ENCODE measurements at places on chromosomes 2 and 18.

- no peak for DNase-seq
Observed at GRCh38 chr18:79887181-79888000, 64.1 kb downstream of the SLC66A2 start.

- no peak for DNase-seq
Observed at GRCh38 chr2:118091140-118091478, 2.8 kb downstream of the INSIG2 start.

DNA sequence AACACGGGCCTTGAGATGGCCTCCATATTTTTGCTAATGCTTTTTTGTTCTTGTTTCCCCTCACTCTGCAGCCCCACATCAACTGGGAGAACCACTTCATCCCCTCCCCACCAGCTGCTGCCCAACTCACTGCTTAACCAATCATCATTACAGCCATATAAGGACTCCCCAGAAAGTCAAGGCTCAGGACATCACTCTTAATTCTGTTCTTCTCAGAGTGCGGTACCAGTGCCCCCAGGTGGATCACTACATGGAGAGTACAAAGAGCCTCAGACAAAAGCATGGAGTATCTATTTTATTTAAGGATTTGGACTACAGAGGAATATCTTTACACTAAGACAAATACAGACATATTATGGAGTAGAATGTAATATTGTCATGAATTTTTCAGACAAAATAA lies 340.6 kb downstream of the PAX3 start:
- DNase-seq: no peak

DNA sequence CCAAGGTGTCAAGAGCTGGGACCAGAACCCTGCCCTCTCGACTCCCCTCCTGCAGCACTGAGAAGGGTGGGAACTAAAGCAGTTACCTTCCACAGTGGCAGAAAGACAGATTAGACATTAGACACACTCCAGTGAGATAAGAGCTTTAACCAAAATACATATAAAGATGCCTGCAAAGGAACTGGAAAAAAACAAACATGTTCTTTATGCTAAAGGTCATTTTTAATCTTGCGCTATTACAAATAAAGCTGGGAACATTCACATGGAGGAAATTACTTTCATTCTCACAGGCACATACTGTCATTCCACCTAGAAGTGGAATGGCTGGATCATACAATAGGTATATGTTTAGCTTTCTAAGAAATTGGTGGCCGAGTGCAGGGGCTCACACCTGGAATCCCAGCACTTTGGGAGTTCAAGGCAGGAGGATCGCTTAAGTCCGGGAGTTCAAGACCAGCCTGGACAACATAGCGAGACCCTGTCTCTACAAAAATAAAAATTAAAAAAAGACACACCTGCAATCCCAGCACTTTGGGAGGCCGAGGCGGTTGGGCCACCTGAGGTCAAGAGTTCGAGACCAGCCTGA lies 41.9 kb downstream of the C2orf76 start:
- DNase-seq: no peak

- no peak for DNase-seq
Observed at GRCh38 chr2:51553476-51553875, 521.5 kb upstream of the NRXN1 start.

DNA sequence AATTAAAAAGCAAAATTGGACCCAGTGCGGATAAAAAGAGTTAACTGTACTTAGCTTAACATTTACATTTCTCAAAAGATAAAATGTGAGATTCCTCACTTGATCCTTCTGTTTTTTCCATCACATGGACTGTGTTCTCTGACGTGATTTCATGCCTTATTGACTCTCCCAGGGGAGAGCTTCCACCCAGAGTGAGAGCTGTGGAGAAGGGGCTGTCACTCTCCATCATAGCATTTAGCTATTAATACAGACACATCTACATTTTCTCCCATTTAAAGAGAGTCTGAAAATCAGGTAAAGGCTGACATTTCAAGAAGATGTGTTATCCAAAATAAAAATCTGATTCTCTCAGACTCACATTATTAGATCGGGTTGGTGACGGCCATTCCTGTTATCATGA lies 493.8 kb downstream of the FBXO15 start:
- DNase-seq: no peak

GRCh38 chr2:105113616-105114291 lies 75.9 kb downstream of the MRPS9 start:
- no peak for DNase-seq

Data from NCI-H2081 treated with DMSO at 0.1 percent for 48 hours (cell line).